Activated naive CD8-positive, alpha-beta T cell treated with anti-CD3 and anti-CD28 coated beads for 36 hours (primary cell): ENCODE measurements at places on chromosomes 4 and X. TPM values are rescaled to one million over a fixed set of nuclear protein-coding genes. Genes with fewer than 3 reads are reported as not detected.

The FAM47A gene
- not detected for total RNA-seq

The CXCL1 gene
- total RNA-seq: not detected

The PLS3 gene
- total RNA-seq: 1.6 TPM

The AVPR2 gene
- total RNA-seq: not detected

The PTPN13 gene
- 0.02 TPM for total RNA-seq

GRCh38 chrX:31070057-31070468 is 1.8 kb downstream of the FTHL17 start:
- peaks cover 6% of the 10 kb centered on the region for H3K27me3 ChIP-seq
- peaks cover 2% of the 10 kb centered on the region for H3K36me3 ChIP-seq
- peak; percentile 6 for DNase-seq
- H3K4me3 ChIP-seq: no peak overlapping the region
- peaks cover 13% of the 10 kb centered on the region for H3K4me1 ChIP-seq

DNA sequence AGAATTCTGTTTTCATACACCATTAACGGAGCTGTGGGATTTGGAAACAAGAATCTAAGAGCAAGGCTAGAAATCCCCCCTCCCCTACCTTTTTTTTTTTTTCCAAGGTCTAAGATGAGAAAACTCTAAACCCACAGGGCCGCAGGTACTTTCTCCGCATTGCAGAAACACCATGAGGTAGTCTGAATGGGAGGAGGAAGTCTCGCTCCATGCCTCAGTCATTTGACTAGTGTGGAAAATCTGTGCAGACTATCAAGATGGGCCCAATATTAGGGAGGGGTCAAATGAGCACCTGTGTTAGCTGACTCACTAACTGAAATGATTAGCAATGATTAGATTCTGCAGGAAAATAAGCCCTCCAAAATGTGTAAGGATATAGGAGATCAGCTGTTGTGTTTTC is 40.9 kb upstream of the MAP3K15 start:
- H3K36me3 ChIP-seq: peaks cover 3% of the 10 kb centered on the region
- H3K27me3 ChIP-seq: no peaks in the 10 kb centered on the region
- H3K27ac ChIP-seq: peak overlapping the region; percentile 86
- H3K4me3 ChIP-seq: no peak overlapping the region
- DNase-seq: no peak
- peaks cover 29% of the 10 kb centered on the region for H3K4me1 ChIP-seq
